IMR-90 (cell line): ENCODE measurements at places on chromosomes 5 and 9. TPM values are rescaled to one million over a fixed set of nuclear protein-coding genes. Genes with fewer than 3 reads are reported as not detected.

DNA sequence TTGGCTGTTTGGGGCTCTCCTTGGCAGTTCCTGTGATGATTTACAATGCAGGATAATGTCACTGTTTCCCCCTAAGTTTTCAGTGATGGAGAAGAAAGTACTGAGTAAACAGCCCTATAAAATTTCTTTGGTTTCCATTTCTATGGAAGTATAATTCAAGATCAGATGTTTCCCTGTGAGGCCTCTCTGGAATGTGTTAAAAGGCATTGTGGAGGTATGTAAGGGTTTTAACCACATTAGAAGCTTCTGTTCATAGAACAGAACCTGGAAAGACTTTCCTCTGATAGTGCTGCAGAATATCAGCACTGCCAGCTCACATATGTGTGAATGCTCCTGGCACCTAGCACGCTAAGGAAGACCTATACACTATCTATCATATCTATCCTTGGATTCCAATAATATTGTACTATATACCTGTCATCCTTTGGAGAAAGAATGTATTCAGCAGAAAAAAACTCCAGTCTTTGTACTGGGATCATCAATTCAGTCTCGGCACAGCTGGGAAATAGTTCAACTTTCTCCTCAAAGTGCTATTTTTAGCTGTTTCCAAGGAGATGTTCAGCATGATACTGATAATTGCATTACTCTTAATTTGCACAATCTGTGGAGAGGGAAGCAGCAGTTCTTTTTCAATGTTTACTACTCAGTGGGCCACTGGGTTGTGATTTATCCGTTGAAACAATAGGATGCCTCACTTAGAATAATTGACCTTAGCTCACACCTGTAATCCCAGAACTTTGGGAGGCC lies 21.9 kb downstream of the TTC1 start:
- DNase-seq: peak; percentile 10

DNA sequence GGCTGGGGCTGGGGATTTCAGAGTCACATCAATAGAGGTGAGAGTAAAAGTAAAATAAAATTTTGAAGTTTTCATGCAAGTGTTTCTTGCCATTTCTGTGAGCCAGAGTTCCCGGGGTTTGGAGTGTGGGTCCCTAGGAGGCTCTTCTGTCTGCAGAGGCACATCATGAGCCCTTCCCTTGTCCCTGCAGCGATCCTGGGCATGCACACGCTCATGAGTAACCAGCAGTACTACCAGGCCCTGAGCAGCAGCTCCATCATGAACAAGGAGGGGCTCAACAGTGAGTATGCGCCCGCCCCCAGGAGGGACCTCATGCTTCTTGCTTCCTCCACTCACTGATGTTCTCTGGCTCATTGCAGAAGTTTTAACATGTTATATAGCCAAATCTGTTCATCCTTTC lies 61.1 kb downstream of the TMOD1 start:
- no peak for DNase-seq

Gene CYSRT1
- total RNA-seq: 0.18 TPM in 1 of 2 replicates, not detected in the other

Gene FOXD4L4
- total RNA-seq: under 0.01 TPM in 1 of 2 replicates, not detected in the other

GRCh38 chr9:38337181-38337580 lies 55.3 kb upstream of the ALDH1B1 start:
- no peak for DNase-seq

DNA sequence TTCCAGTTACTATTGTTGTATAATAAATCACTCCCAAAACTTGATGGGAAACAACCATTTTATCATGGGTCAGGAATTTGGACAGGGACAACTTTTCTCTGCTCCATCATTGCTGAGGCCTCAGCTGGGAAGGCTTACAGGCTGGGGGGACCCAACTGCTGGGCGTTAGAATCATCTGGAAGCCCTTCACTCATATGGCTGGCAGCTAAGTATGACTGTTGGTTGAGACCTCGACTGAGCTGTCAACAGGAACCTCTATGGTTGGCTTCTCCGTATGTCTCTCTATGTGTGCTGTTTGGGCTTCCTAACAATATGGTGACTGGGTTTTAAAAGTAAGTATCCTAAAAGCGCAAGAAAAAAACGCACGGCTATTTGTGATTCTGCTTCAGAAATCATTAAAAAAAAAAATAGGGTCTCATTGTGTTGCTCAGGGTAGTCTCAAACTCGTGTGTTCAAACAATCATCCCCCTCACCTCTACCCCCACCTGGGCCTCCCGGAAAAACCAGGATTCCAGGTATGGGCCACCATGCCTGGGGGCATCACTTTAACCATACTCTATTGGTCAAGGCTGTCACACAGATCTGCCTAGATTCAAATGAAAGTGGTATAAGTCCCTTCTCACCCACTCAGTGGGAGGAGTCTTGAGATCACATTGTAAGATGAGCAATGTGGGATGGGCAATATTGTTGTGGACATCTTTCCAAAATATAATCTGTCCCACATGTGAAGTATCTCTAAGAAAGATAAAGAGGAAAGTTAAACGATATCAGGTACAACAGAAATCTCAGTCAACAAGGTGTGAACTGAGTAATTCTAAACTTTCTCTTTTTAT lies 15.2 kb downstream of the FNBP1 start:
- no peak for DNase-seq

Gene SLC45A2
- total RNA-seq: not detected in 2 replicates

Gene GALT
- 12.5 and 15.8 TPM in 2 replicates for total RNA-seq

DNA sequence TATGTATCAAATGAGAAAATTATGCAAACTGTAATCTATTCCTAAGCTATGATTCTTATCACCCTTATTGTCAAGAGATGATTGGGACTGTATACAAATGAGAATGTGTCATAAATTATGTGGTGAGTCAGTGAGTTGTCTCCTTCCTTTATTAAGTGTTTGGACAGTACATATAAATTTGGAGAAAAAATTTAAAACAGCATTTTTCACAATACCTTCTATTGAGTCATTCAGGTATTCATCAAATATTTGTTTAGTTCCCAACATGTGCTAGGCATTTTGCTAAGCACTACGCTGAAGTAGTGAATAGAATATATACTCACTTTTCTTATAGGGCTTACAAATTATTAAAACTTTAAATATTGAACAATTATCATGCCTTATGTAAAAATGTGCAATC lies 36.3 kb upstream of the PTPRD start:
- no peak for DNase-seq

GRCh38 chr9:26142631-26143030 lies 464.4 kb upstream of the TUSC1 start:
- no peak for DNase-seq

Gene FOXI1
- not detected in 2 replicates for total RNA-seq

DNA sequence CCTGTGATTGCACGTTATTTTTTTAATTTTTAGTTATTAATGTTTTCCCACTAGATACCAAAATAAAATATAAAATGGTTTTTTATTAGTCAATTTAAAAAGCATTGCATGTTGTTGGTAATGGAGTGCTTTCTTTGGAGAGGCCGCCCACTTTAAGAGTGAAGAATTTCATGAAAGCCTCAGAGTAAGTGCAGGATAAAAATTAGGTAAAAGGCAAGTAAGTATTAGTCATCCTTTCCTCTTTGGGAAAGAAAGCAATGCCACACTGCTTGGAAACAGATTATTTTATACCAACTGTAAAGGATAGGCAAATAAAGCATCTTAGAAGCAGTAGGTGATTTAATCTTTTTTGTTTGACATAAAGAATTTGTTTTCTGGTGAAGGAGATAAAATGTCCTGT lies 62.9 kb downstream of the HSD17B4 start:
- peak; percentile 45 for DNase-seq

Gene ZSWIM6
- total RNA-seq: 10.8 TPM in 2 replicates

- DNase-seq: peak; percentile 54
Measured at GRCh38 chr9:128203024-128203706, at the start of gene DNM1. Gene DNM1 (plus strand): TSS chr9:128203379. CDS start chr9:128203471, 92 bp downstream.

- no peak for DNase-seq
Measured at GRCh38 chr5:38453921-38454320, 102.5 kb downstream of the LIFR start.

Gene ARHGEF39
- total RNA-seq: 0.56 and 2.5 TPM in 2 replicates

DNA sequence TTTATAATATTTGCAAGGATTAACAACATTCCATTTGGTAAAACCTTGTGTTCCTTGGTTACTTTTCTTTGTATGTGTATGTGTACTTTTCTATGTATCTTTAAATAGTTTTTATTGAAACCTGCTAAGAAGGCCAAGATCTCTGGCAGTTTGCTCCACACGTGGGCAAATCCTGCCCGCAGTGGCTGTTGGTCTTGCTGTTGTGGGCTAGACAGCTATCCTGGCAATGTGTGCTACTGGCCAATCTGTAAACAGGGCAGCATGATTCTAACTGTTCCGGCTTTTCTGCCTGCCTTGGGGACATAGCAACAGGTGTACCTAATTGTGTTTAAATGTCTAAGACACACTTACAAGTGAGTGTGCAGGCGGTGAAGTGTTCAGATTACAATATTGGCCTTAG lies 286.6 kb downstream of the RFX3 start:
- no peak for DNase-seq

DNA sequence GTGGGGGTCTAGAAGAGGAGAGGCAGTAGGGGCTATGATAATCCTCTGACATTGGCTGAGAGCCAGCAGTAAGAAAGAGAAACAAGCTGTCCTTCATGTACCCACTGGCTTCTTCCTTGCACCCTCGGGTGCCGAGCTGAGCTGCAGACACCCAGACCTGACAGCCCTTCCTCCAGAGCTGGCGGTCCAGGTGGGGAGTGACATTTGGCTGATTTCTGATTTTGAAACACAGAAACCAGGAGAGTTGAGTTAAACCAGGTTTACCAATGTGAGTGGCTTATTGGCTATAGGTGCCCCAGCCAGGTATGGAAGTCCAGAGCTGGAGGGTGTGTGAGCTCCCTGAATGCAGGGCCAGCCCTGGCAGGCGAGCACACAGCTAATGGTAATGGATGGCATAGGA lies 59.2 kb downstream of the GADD45G start:
- DNase-seq: no peak

GRCh38 chr9:128116104-128117083 lies 11.1 kb downstream of the PTGES2 start:
- no peak for DNase-seq

Gene PCDHB14
- 0.18 and 0.28 TPM in 2 replicates for total RNA-seq

- DNase-seq: no peak
Measured at GRCh38 chr5:169037466-169037865, 263.5 kb downstream of the SLIT3 start.

GRCh38 chr5:39604491-39604890 lies 179.7 kb upstream of the DAB2 start:
- no peak for DNase-seq

Gene GRM6
- total RNA-seq: not detected in 2 replicates

GRCh38 chr5:158753354-158753753 lies 346.4 kb downstream of the EBF1 start:
- no peak for DNase-seq

Gene PHF24
- total RNA-seq: not detected in 2 replicates

DNA sequence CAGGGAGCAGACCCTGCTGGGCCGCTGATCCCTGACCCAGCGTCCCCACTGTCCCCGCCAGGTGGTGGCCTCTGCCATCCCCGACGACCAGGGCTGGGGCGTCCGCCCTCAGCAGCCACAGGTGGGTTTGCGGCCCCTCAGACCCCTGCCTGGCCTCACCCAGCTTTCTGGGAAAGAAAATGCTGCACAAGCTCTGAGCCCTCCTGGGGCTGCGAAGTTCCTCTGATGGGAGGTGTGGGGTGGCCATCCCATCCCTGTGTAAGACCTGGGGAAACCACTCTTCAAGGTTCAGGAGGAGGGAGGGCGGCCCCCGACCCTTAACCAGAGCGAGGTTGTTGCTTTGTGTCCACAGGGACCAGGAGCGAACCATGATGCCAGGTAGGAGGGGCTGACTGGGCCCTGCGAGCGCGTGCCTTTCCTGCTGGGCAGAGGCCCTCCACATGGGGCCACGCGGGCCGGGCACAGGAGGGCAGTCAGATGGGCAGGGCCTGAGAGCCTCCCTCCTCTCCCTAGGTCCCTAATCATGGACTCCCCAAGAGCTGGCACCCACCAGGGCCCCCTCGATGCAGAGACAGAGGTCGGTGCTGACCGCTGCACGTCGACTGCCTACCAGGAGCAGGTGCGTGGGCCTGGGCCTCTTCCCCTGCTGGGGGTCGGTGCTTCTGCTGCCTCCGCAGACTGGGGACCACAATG lies 7.7 kb downstream of the NOXA1 start:
- no peak for DNase-seq

DNA sequence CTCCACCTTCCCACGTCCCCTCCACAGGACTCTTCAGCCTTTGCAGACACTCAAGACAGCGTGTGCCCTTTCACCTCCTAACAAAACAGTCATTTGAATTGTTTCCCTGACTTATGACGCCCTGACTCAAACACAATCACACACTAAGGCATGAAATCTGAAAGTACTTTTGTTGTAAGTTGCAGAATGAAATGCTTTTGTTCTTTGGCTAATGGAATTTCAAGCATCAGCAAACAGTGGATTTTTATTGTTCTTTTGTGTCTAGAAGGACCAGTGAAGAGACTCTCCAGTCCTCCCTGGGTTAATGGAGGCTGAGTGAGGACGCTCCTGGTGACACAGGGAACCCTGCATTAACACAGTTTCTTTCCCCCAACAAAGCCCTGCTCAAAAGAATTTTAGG lies 380.1 kb downstream of the CTNND2 start:
- no peak for DNase-seq
